ENCODE measurements at places on chromosomes 2 and 18.

DNA sequence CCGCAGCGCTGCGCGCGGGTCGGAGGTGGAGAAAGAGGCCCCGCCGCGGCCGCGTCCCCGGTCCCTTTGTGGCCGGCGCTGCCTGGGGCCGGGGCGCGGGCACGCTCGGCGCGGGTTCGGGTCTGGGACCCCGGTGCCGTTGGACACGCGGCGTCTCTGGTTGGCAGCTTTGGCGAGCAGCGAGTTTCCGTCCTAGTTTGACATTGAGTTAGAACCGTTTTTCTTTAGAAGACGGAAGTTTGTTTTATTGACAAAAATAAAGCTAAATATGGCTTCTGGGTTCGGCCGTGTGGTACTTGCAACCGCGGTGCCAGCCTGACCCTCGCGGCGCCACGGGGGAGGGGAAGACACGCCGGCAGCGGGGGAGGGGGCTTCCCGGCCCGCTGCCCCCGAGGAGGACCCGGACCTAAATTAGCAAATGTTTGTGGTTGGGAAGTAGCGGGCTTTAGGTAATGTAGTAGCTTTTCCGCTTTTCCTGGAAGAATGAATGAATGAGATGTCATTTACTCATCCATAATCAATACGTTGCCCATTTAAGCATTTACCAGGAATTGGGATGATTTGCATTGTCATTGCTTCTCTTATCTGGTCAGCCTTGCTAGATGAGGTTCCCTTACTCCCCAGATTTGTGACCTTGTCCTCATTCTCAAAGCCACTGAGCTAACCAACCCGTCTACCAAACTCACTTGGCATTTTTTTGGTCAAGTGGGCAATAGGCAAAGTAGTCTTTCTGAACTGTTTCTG lies 530 bp downstream of the GALNT1 start:
- no peak for DNase-seq

DNA sequence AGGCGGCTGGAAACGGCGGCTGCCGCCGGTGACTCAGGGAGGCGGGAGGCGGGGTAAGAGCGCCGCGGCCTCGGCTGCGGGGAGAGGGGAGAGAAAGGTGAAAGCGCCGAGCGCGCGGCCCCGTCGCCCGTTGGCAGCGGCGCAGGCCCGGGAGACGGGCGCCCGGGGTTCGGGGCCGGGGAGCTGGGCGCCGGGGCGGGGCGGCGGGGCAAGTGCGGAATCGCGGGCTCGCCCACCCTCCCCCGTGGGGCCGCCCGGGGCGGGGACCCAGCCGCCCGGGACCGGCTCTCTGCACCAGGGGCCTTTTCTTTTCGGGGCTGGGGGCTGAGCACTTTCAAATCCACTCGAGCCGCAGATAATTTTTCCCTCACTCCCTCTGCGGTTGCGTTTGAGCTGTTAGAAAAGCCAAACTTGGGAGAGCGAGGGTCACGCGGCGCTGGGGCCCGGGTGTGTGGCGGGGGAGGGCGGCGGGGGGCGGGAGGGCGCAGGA lies 266 bp downstream of the KDM3A start:
- no peak for DNase-seq

DNA sequence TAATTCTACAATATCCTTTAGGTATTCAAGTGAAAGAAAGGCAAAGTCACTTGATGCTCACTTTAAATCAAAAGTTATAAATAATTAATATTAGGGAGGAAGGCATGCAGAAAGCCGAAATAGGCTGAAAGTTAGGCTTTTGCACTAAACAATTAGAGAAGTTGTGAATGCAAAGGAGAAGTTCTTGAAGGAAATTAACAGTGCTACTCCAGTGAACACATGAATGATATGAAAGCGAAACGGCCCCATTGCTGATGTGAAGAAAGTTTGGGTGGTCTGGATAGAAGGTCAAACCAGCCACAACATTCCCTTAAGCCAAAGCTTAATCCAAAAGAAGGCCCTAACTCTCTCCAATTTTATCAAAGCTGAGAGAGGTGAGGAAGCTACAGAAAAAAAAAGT lies 103.1 kb upstream of the CXCR4 start:
- DNase-seq, result no peak

GRCh38 chr2:170162271-170162632 lies 15.7 kb upstream of the MYO3B start:
- DNase-seq, result peak; percentile 28

DNA sequence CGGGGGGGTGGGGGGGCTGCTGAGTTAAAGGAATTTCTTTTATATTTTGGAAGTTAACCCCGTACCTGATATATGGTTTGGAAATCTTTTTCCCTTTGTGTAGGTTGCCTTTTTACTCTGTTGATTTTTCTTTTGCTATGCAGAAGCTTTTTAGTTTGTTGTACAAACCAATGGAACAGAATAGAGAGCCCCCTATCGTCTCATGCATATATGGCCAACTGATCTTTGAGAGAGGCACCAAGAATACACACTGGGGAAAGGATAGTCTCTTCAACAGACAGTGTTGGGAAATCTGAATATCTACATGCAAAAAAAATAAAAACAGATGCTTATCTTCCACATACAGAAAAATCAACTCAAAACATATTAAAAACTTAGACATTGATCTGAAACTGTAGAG lies 647.8 kb upstream of the KLHL29 start:
- DNase-seq, result no peak

GRCh38 chr2:231554748-231555545 lies 24.7 kb upstream of the NMUR1 start:
- no peak for DNase-seq

DNA sequence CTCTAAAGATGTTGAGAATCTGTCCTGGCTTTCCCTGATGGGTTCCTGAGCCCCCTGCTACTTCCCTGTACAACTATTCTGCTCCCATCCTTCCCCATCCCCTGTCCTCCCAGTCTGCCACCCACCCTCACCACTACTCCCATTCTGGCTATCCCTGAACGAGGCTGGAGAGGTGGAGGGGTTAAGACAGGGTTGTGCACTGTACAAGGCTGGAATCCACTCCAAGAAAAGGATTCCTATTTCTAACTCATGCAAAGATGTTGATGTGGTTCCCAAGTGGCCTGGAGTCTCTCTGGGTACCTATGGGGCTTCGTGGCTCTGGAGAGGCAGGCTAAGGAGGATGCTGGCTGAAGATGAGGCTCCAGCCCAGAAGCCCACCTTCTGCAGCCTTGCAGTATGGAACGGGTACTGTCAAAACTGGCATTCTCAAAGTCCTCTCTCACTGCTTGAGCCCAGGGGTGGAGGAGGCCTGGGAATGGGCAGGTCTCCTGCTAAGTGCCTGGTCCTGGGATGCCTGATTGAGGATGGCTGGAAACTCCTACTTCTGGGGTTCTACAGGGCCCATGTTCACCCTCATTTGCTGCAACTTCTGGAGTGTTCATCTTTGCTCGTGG lies 1.3 kb upstream of the FEV start:
- DNase-seq, result no peak

DNA sequence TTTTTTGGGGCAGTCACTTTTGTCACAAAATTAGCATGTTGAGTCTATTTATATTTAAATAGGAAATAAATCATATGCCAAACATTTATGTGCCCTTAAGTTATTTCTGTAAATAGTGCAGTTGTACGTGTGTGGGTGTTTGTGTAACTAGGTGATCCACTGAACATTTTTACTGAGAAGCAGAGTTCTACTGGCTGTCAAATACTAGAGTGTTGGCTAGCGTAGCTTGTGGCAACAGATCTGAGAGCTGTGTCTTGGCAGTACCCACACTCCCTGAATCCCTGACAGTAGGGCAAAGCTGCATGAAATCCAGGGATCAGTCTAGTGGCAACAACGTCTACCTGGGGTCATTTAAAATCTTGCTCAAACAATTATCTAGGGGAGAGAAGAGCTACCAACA lies 273.1 kb upstream of the SLC8A1 start:
- no peak for DNase-seq

- DNase-seq, result peak; percentile 38
These were observed 568 bp downstream of the ARL5A start for GRCh38 chr2:151827564-151828142.

DNA sequence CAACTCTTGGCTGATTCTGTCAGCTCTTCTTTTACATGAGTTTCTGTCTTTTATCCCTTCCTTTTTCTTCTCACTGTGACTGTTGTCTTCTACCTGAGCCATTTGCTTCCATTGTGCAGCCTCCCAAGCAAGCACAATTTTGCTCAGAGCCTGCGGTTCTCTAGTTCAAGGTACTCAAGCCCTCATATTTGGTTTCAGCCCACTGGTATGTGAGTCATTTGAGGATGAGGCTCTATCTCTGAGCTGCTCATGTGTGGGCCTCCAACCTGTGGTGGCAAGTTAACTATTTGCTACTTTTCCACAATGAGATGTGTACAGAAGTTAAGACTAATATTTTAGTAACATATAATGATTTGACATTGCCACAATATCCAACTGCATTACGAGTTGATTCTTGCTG lies 183.0 kb downstream of the PHLPP1 start:
- DNase-seq, result peak; percentile 67

- DNase-seq, result no peak
These were observed 11.9 kb upstream of the CCNT2 start for GRCh38 chr2:134906726-134907125.

DNA sequence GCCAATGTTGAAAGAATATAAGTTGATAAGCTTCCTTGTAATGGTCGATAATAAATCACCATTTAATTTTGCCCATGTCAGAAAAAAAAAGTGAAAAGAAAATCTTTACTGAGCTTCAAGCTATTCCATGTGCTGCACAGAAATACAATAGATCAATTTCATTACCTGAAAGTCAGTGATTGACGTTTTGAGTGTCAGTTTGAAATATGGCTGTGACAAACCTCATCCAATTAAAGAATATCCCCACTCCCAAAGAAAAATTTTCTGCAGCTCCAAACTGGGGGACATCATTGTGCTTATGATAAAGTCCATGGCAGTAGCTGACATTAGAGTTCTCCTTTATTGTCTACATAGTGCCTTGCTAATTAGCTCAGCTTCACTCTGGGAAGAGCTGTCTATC lies 184.8 kb upstream of the RPRM start:
- no peak for DNase-seq

DNA sequence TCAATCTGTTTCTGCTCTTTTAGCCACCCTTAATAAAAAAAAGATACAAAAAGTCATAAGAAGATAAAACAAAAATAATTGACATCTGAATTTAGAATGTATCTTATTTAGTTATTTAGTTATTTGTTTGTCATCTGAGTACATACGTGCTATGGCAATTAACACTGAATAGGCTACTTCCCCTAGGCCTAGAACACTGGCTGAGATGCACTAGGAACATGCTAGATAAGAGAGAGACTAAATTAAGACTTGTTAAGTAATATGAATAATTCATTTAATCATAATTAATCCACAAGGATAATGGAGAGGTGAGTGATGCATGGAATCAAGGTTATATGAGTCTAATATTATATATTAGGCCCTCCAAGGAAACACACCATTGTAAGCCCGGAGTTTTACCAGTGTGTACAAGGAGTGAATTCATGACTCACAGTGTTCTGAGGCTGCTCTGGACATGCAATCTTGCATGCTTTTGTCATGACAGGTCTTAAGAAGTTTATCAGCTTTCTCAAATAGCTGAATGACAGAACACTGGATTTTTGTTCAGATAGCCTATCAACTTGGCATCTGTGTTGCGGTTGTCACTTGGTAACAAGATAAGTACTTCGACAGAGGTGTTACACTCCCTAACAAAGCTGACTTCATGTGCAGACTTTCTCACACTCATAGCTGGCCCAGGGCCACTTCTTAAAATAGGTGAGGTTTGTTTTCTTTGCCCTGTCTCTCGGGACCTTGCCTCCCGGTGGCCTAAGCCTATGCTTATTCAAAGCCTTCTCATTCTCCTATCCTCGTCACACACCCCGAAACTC lies 5.0 kb upstream of the SERPINB2 start:
- DNase-seq, result peak; percentile 50

GRCh38 chr18:6759579-6759978 lies 30.1 kb downstream of the ARHGAP28 start:
- DNase-seq, result no peak

DNA sequence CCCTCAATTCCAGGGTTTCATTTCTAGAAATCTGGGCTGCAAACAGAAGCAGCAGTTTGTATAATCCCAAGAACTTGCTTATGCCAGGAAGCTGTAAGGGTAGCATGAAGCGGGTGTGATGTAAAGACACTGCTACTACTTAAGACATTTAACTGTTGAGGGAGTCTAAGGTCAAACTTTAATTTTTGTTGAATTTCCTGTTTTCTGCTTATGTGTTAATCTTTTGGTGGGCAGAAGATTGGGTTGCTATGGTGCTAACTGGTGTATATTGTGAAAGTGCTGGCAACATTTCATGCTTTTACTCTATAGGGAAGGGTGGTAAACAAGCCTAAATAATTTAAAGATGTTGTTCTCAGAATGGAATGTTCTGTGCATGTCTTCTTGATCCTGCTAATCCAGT lies 2.7 kb downstream of the NCOA1 start:
- DNase-seq, result no peak

GRCh38 chr2:200252265-200253067 lies 54.0 kb upstream of the SPATS2L start:
- DNase-seq, result peak; percentile 47

DNA sequence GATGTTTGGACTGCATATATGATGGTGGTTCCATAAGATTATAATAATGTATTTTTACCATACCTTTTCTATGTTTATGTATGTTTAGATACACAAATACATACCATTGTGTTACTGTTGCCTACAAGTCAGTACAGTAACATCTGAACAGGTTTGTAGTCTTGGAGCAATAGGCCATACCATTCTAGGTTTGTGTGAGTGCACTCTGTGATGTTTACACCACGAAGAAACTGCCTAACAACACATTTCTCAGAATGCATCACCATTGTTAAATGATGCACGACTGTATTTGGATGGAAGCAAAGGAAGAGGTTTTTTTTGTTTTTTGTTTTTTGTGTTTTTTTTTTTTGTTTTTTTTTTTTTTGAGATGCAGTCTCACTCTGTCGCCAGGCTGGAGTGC lies 9.5 kb downstream of the DUSP19 start:
- no peak for DNase-seq

- DNase-seq, result no peak
These were observed 177.3 kb downstream of the AGAP1 start for GRCh38 chr2:235670974-235671787.

All from kidney glomerular epithelial cell (primary cell).